Effector memory CD4-positive, alpha-beta T cell (primary cell): ENCODE measurements at places on chromosomes 4 and X.

DNA sequence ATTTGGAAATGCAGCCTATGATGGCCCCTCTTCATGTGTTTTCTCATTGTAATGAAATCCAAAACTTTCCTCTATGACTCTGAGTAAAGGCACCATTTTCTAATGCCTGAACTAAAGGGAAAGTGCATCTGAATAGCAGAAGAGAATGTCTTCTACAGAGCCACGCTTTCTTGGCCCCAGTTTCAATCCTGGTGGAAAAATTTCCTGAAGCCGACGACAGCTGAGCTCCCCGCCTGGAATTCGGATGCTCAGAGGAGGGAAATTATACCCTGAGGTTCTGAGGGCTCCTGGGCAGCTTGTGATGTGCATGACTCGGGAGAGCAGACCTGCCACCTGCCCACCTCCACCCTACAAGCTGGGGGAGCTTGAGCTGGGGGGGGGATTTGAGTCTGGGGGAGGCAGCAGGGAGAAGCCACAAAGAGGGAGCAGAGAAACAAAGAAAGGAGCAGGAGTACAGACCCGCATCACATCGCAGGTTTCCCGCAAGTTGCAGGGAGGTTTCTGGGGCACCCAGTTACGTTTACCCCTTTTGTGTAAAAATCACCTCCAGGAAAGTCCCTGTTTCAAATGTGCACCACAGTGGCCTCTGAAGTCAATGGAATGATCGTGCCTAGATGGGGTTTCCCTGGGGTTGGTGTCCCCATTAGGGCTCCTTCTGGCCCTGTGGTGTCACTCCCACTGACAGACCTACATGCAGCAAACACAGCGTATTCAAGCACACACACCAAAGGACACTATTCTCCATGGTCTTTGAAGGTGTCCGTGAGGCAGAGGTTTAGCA is 145.6 kb upstream of the RBPJ start:
- DNase-seq = peak; percentile 54

DNA sequence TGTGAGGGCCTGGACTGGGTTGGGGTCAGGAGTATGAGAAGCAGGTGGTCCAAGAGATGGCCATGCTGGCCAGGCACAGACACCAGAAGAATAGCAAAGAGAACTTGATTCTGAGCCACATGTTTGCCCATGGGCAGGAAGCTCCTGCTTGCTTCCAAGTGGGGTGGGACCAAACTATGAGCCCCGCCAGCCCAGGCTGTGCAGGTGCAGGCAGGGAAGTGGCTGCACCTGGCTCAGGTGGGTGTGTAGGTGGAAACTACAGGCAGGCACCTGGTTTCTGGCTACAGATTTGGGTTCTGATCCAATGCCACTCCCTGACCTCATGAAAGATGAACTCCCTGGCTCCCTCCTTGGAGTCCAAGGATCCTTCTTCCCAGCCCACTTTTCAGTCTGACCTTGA is 207.9 kb upstream of the KLF3 start:
- no peak for DNase-seq

GRCh38 chr4:38233727-38234480 is 273.7 kb downstream of the PTTG2 start:
- DNase-seq = no peak

GRCh38 chrX:28586286-28586685 is 960 bp upstream of the IL1RAPL1 start:
- DNase-seq = no peak

DNA sequence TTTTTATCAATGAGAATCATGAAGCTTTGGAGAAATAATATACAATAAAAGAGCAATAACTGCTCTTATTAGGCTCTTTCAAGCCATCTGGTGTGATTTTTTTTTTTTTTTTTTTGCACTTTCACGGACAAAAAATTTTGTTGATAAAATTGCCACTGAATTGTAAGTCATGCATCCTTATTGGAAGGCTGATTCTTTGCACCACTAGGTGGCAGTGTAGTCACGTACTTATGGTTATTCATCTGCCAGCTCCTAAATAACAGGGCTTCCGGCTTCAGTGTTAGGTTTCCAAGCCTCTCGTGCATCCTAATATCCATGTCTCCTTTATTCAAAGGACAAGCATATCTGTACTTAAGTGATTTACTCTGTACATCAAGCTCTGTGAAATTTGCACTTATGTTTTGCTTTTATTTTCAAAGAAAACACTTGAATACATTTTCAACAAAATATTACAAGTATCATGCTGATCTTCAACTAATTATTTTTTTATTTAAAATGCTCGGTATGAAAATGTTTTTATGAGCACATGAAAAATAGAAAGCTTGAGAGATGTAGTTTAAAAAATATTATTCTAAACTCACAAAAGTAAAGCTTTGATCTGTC is 1578.3 kb upstream of the TENM3 start:
- no peak for DNase-seq

DNA sequence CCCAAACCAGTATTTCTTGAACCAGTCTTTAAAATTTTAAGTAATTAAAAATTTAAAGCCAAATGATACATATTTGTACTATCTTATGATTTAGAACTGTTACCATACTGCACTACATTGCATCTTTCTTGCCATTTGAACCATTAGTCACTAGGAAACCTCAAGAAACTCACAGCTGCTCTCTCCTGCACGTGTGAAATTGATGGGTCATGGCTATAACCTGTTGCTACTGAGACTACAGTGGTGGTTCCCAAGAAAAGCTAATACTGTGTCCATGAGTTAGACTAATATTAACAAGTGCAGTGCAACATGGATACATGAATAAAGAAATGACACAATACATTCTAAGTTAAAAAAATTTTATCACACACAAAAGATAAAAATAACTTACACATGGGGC is 88.4 kb downstream of the PDE5A start:
- DNase-seq = no peak

DNA sequence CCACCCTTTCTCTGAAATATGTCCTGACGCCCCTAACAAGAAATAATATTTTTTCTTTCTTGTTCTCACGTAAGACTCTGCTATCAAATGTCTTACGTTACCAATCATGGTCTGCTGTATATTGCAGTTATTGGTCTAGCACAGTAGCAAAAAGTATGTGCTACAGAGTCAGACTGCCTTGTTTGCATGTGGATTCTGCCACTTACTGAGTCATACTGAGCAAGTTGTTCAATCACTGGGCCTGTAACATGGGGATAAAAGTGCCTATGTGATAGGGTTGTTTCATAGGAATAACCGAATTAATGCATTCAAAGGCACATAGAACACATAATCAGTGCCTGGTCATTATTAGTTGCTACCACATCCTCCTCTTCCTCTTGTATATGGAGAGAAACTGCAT is 14.1 kb downstream of the RPGR start:
- no peak for DNase-seq

DNA sequence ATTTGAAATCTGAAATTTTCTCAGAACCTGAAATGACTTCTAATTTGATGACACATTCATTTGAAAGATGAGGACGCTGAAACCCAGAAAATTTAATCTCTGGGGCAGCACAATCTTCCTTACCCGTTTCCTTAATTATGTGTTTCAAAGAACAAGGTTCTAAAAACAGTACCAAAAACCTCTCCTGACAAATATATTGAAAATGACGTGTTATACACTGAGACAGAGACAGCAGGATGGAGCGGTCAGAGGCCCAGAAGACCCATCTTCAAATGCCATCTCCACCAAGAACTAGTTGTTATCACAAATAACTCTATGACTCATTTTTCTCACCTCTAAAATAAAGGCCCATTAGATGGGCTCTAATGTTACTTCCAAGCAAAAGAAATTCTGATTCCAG is 177.3 kb downstream of the NSUN7 start:
- no peak for DNase-seq

DNA sequence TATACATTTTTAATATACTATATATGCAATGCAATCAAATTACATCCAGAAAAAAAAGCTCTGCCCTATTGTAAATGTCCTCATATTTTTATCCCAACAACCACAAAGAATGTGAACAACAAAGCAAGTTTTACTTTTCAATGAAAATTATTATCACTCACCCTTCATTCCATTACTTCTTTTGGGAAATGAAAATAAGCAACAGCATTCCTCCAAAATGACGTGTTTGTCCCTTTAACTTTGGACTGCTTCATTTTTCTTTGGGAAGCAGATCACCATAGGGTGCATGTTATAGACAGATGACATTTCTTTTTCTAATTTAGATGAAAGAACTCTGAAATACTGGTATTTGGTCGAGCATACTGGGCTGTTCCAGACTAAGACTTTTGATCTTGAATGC is 667.1 kb upstream of the BOD1L1 start:
- DNase-seq = no peak

DNA sequence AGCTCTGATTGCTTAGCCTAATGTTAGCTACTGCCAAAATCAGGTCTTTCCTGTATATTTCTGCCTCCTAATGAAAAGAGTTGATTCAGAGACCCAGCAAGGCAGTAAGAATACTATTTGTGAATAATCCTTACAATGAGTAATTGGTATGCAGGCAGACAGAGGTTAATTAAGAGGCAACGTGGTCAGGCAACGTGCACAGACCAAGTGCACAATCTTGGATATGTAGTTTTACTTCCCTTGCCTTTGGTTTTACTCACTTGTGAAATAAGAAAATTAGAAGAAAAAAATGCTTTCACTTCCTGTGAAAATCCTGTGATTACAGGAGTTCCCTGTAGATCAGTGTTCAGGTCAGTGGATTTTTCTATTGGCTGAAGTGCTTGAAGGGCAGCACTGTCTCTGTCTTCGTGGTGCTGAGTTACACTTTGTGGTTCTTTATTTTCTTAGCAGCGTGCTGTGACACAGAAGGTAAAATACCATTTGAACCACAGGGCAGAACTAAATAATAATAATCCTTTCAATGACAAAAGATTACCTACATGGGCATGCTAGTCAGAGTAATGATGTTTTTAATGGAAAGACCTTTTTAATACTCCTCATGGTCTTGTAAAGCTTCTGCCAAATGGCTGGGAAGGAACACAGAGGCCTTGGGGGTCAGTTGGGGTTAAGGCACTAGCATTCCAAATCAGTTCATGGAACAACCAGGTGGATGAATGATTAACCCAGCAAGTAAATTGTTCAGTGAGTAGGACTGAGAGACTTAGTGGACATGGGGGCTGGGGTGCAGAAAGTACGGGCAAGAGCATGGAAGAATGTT is 430.9 kb downstream of the MAPK10 start:
- DNase-seq = no peak

GRCh38 chr4:26028133-26028792 is 114.2 kb downstream of the SMIM20 start:
- DNase-seq = no peak

DNA sequence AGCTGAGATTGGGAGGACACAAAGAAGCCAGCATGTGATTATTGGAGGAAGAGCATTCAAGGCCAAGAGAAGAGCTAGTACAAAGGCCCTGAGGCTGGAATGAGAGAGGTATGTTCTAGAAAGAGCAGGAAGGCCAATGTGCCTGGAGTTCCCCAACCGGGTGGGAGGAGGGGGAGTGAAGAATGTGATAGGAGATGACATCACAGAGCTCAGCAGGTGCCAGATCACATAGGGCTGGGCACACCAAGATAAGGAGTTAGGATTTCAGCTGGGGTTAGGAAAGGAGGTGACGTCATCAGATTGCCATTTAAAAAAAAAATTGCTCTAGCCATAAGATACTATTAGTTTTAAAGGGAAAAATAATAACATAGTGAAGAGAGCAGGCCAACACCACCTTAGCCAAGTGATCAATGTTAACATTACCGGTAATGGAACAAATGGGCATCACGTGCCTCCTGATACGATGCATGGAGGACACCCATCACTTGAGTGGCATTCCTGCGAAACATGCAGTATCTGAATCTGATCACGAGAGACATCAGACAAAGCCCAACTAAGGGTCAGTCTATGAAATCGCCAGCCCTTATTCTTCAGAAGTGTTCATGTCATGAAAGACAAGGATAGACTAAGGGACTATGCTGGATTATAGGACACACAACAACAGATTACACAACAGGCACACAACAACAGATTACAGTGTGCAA is 344.3 kb downstream of the BCOR start:
- DNase-seq = no peak

GRCh38 chr4:85514117-85514516 is 39.2 kb downstream of the ARHGAP24 start:
- no peak for DNase-seq

DNA sequence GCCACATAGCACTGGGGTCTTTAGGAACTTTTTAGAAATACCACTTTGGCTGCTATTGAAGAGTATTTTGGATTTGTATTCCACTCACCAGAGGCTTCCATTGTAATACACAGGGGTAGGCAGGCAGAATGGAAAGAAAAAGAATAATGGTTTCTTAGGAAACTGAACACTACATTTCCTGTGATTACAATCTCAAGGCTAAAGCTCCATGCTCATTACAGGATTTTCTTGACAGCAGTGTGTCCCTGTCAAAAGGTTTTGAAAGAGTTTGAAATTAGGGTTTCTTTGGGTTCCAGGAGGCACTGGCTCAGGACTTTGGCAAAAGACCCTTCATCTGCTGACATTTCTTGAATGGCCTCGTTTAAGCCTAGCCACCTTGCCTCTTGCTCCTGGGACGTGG is 74.8 kb upstream of the STIM2 start:
- DNase-seq = no peak

DNA sequence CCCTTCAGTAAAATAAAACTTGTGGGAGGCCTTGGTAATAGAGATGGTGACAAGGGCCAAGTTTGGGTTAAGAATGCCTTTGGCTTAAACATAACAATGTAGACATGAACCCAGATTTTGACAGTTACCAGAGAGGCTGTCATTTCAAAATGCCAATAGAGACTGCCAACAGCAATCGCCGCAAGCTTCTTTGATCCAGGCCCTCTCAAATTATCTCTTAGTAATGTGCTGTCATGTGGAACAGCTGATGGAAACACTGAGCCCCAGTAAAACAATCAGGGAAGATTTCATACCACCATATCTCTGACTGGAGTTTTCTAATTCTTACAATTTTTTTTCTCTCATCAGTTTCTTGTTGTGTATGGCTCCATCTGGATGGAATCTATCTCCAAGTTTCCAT is 80.5 kb downstream of the ZNF330 start:
- DNase-seq = no peak

- DNase-seq = no peak
These were observed 71.2 kb downstream of the SUPT20HL2 start for GRCh38 chrX:24242649-24243175.

- DNase-seq = no peak
These were observed 175.9 kb downstream of the SHROOM3 start for GRCh38 chr4:76610751-76611547.

DNA sequence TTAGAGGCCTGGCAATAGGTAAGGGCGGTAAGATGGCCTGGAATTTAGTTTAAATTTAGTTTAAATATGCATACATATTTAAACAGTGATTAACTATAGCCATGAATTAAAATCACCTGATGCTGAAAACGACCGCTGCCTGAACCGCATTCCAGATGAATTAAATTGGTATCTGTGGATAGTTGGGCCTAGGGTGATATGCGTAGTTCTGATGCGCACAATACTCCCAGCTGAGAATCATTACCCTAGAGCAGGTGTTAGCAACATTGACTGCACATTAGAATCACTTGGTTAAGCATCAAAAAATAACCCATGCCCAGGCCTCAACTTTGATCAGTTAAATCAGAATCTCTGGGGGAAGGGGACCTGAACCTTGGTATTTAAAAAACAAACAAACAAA is 432.4 kb downstream of the GBA3 start:
- no peak for DNase-seq

- no peak for DNase-seq
These were observed 37.9 kb downstream of the NUDT6 start for GRCh38 chr4:122884499-122884898.
